Myometrial cell (primary cell): ENCODE measurements at places on chromosomes 6 and 20. TPM values are rescaled to one million over a fixed set of nuclear protein-coding genes. Genes with fewer than 3 reads are reported as not detected.

MARCKS gene
- 57.1 and 60.3 TPM in 2 replicates for total RNA-seq

WFDC12 gene
- total RNA-seq = not detected in 2 replicates

SLC2A10 gene
- total RNA-seq = 35.5 and 41.8 TPM in 2 replicates

BMP6 gene
- total RNA-seq = under 0.01 and 1.1 TPM in 2 replicates

CLDN20 gene
- not detected in 2 replicates for total RNA-seq

TAF4 gene
- 2.1 and 5.5 TPM in 2 replicates for total RNA-seq

POM121L2 gene
- not detected in 2 replicates for total RNA-seq

GLP1R gene
- total RNA-seq = not detected in 2 replicates

DOK5 gene
- 0.29 and 0.35 TPM in 2 replicates for total RNA-seq

CDKAL1 gene
- total RNA-seq = 11.2 and 15.8 TPM in 2 replicates

BLTP3A gene
- 6.0 and 7.2 TPM in 2 replicates for total RNA-seq

CCDC170 gene
- 0.18 and 0.29 TPM in 2 replicates for total RNA-seq

SRMS gene
- not detected in 2 replicates for total RNA-seq

RGS17 gene
- 9.2 and 13.8 TPM in 2 replicates for total RNA-seq

VPS16 gene
- 55.3 and 61.7 TPM in 2 replicates for total RNA-seq

ADGRF1 gene
- total RNA-seq = not detected in 2 replicates

HLA-DRB1 gene
- total RNA-seq = not detected in 2 replicates

MCCD1 gene
- total RNA-seq = not detected in 2 replicates

OR2H1 gene
- total RNA-seq = not detected in 2 replicates

EEF1A2 gene
- 0.58 TPM in 1 of 2 replicates, not detected in the other for total RNA-seq

STK35 gene
- total RNA-seq = 8.4 and 11.7 TPM in 2 replicates

HLA-DRB5 gene
- total RNA-seq = not detected in 2 replicates

LGSN gene
- total RNA-seq = not detected in 2 replicates

PLN gene
- 0.58 and 1.6 TPM in 2 replicates for total RNA-seq

CABLES2 gene
- 4.6 and 5.7 TPM in 2 replicates for total RNA-seq

TEAD3 gene
- 23.6 and 27.5 TPM in 2 replicates for total RNA-seq

PROKR2 gene
- total RNA-seq = not detected in 2 replicates

MLIP gene
- total RNA-seq = not detected in 2 replicates
